Naive thymus-derived CD8-positive, alpha-beta T cell (primary cell): ENCODE measurements at places on chromosomes 1 and 21.

GRCh38 chr21:34983680-34984086, 65.4 kb downstream of the RUNX1 start:
- no peak for DNase-seq

GRCh38 chr1:25727635-25728286, 72.2 kb upstream of the SELENON start:
- no peak for DNase-seq

GRCh38 chr1:241020851-241021697, 335.9 kb downstream of the RGS7 start:
- no peak for DNase-seq

- DNase-seq, result no peak
These were observed 77.1 kb downstream of the XCL2 start for GRCh38 chr1:168466714-168467131.

- no peak for DNase-seq
These were observed 582 bp downstream of the TRPM2 start for GRCh38 chr21:44354001-44354405.

DNA sequence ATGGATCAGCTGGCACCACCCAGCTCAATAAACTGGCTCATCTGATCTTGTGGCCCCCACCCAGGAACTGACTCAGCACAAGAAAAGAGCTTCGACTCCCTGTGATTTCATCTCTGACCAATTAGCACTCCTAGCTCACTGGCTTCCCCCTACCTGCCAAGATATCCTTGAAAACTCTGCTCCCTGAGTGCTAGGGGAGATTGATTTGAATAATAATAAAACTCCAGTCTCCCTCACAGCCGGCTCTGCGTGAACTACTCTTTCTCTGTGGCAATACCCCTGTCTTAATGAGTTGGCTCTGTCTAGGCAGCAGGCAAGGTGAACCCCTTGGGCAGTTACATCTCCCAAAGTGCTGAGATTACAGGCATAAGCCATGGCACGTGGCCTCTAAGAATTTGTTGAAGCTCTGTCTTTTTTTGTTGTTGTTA, 11.8 kb upstream of the RHBDL2 start:
- no peak for DNase-seq

DNA sequence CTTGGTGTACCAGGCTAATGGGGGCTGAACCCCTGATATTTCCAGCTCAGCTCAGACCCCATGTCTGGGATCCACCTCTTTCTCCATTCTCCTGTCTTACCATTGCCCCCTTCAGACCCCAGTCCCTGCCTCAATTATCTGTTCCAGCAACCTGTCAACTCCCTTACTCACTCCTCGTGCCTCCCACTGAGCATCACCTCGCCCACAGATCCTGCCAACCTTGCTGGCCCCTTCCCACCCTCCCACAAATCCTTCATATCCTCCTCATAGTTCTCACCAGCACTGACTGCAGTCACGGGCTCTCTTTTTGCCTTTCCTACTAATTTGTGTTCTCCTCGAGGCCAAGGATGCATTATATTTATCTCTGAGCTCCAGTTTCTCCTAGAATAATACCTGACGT, 62.9 kb downstream of the TMEM53 start:
- DNase-seq, result no peak

- no peak for DNase-seq
These were observed 151.1 kb downstream of the ZNF281 start for GRCh38 chr1:200258447-200259375.

GRCh38 chr1:216248628-216249027, 174.6 kb downstream of the USH2A start:
- DNase-seq, result no peak

DNA sequence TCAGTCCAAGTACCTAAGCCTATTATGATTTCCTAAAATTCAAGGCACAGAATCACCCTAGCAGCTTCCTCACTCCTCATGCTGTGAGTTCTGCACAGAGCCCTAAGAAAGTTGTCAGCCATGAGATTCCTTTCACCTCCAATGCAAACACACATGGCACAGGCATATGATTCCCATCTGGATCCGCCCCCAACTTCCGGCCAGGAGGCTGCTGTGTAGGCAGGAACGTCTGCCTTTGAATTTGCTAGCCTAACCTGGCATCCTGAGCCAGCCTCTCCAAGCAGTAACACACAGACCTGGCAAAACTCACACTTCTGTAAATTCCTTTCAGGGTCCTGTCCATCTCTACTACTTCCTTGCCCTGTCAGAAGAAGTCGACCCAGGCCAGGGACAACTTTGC, 521.1 kb upstream of the BEND5 start:
- no peak for DNase-seq

DNA sequence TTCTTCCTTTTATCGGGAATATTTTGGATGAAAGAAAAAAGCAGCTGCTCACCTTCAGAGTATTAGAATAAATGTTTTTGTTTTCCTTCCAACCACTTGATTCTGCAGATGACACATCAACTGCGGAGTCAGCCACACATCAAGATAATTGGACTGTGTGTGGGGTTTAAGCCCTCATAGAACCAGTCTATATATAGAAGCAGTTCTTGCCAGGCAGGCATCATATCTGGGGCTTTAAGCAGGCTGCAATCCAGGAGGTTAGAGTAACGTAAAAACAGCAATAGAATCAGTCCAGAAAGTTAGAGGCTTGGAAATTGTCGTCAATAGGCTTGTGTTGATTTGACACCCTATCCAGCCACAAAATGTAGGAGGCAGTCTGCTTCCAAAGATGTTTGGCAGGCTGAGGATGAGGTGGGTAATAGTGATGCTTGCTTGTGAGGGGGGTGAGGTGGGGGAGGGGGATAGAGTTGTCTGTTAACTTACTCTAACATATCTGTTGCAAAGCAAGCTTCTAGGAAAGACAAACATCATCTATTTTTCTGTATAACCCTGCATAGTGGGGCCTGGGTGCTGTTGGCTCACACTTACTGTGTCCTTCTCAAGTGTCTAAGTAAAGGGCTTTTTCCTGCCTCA, 64.8 kb downstream of the PEX14 start:
- no peak for DNase-seq

- DNase-seq, result no peak
These were observed 117.8 kb downstream of the DPYD start for GRCh38 chr1:97803026-97803425.

DNA sequence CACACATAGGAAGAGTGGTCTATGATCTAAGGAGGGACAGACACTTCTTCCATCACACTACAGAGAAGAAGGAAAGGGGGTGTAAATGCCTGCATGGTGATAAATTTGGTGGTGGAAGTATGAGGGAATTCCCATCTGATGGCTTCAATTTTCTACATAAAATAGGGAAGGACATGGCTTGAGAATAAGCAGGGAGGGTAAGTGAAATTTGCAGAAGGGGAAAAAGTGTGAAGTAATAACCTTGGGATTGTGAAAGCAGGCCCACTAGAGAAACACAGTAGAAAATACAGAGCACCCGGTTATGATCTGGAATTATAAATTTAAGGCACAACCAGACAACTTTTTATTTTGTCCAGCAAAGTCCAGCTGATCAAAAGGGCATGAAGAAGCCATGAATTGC, 22.7 kb upstream of the HIVEP3 start:
- DNase-seq, result no peak

DNA sequence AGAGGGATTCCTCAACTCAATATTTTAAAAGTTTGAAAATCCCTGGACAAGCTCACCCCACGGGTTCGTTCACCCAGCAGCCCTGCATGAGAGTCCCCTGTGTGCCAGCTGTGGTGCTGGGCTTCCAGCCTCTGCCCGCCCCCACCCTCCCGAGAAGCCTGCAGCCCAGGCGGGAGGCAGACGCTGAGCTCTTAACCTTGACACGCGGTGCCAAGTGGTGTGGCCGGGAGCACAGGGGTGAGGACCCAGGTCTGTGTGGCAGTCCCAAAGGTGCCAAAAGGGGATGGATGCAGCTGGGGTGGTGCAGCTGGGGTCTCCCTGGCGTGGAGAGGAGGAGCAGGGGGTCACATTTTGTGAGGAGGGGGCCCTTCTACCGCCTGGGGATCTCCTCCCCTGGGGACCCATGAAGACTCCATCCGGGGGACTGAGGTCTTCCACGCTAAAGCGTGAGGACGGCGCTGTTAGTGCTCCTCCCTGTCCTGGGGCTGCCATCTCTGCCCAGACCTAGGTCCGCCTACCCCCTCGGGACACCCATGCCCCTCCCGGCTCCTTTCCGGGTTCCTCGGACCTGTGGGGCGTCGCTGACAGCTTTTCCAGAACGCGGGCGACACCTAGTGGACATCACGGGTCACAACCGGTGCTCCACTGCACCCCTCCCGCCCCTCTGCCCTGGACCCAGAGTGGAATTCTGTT, 12.9 kb downstream of the PLA2G2F start:
- peak; percentile 85 for DNase-seq

DNA sequence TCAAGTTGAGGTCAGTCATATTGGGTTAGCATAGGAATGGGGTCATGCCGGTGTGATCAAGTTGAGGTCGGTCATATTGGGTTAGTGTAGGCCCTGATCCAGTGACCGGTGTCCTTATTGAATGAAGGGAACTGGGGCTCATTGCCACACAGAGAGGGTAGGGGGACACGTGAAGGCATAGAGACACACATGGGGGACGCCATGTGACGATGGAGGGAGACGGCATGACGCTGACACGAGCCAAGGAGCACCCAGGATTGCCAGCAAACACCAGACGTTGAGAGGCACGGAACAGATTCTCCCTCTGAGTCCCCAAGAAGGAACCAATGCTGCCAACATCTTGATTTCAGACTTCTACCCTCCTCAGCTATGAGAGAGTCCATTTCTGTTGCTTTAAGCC, 136.9 kb upstream of the ZBTB40 start:
- DNase-seq, result no peak

- DNase-seq, result no peak
These were observed 88.7 kb downstream of the ITPKB start for GRCh38 chr1:226650236-226650841.

DNA sequence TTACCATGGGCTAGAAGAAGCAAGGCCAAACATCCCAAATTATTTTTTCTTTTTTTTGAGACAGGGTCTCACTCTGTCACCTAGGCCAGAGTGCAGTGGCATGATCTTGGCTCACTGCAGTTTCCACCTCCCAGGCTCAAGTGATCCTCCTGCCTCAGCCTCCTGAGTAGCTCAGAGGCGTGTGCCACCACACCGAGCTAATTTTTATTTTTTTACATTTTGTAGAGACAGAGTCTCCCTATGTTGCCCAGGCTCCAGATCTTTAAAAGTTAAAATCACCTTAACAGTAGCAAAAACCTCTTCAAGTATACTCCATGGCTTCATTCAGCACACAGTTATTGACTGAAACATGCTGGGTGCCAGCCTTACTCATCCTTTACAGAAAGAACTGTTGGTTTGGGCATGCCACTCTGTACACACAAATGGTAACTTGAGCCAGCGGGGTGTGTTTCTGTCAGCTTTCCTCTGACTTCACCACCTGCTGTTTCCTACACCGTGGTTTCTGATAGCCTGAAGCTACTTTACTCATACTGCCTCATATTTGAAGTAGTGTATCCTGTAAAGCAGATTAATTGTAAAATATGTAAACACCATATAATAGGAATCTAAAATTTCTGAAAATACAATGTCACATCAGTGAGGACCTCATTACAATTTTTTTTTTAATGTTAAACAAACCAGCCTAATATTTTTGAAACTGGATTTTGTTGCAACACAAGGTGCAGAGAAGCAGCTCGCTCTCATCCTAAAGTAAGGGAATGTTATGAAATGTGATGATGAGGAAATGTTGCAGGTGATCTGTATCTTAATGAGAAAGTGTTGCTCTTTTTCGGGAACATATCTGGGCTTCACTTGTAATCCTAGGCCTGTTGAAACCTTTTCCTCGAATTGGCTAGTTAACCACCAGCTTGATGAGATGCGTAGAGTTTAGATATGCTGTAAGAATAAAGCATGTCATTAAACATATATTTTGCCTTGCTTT, 113.9 kb downstream of the ATP5PO start:
- no peak for DNase-seq

DNA sequence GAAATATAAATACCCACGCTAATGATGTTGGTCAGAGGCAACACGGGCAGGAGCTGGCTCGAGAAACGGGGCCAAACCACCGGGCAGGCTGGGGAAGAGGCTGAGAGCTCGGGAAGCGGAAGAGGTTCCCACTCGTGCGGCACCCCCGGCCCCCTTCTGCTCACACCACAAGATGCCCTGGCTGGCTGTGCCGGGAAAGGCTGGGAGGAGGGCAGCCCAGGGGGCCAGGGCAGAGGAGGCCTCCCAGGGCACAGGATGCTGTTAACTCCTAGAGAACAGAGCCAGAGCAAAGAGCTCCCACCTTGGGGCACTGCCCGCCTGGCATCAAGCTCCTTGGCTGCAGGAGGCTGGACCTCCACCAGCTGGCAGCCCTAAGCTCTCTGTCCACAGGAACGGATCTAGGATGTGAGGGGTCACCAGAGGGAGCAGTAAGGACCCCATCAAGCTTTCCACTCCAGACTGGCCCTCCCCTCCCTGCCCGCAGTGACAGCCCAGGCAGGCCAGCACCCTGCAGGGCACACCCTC, 44.8 kb downstream of the CASZ1 start:
- DNase-seq, result no peak

- DNase-seq, result no peak
These were observed 9.8 kb downstream of the ETV3L start for GRCh38 chr1:157089789-157090188.

GRCh38 chr1:211932231-211932932, 101.8 kb upstream of the LPGAT1 start:
- DNase-seq, result no peak

- no peak for DNase-seq
These were observed 84.2 kb downstream of the SH3GLB1 start for GRCh38 chr1:86788300-86789206.

GRCh38 chr1:98277118-98277517, 356.3 kb upstream of the DPYD start:
- DNase-seq, result no peak

GRCh38 chr1:212621949-212622305, 13.4 kb downstream of the ATF3 start:
- no peak for DNase-seq

- no peak for DNase-seq
These were observed 113.5 kb upstream of the CD34 start for GRCh38 chr1:208024406-208024805.

DNA sequence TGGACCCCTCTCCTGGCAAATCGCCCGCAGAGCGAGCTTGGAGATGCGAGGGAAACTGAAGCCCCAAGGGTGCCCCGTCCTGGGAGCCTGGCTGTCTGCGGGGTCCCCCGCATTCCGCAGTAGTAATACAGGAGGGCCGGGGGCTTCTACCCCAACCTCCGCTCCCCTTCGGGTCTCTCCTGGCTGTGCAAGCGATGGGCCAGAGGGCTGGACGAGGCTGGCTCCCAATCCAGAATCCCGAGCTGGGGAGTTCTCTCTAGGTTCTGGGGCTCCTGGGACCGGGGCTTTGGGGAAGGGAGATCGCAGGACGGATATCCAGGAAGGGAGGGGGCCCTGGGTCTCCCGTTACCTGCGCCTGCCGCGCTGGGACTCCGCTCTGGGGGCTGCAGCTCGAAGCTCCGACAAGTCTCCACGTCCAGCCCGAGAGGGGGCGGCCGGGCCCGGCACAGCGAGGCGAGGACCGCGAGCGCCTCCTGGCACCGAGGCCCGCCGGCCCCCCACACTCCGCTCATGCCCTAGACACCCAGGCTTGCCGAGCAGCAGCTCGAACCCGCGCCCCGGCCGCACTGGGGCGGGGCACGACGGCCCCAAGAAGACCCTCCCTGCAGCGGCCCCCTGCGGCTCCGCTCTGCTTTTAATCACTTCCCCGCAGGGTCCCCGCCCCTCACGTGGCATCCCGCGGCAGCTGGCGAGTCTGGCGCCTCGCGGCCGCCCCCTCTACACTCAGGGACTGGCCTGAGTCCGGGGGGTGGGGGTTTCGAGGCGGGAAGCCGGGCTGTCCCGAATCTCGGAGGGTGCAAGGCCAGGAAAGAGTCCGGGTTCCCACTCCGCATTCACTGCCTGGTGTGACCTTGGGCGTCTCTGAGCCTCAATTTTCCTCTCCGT, at the start of gene SYT6:
SYT6 (minus strand) TSS at position 609 of the 885 bp plus-strand sequence; CDS start at position 512, 97 bp downstream.
- DNase-seq, result peak; percentile 4

- no peak for DNase-seq
These were observed 156.8 kb downstream of the NTPCR start for GRCh38 chr1:233107130-233107660.
